ENCODE measurements at places on chromosomes 6 and 20.
A peak's percentile ranks its signal among the peaks of the same experiment; 100 is the strongest.

DNA sequence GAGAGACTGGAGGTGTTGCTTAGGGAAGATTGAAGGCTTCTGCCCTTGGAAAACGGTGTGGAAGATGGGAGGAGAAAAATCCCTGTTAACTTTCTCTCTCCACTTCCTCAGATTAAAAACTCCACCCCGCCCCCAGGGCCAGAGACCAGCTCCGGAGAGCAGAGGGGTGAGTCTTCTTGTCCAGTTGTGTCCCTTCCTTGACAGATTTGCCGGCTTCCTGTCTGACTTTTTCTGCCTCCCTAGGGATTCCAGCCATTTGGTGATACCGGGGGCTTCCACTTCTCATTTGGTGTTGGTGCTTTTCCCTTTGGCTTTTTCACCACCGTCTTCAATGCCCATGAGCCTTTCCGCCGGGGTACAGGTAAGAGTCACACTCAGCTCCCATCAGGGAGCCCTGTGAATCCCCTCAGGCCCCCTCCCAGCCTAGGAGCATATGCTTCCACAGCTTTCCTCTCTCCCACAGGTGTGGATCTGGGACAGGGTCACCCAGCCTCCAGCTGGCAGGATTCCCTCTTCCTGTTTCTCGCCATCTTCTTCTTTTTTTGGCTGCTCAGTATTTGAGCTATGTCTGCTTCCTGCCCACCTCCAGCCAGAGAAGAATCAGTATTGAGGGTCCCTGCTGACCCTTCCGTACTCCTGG, 1.7 kb downstream of the RNF5 start:
- no peak for DNase-seq

GRCh38 chr6:44470115-44470464, 82.6 kb downstream of the CDC5L start:
- no peak for DNase-seq

DNA sequence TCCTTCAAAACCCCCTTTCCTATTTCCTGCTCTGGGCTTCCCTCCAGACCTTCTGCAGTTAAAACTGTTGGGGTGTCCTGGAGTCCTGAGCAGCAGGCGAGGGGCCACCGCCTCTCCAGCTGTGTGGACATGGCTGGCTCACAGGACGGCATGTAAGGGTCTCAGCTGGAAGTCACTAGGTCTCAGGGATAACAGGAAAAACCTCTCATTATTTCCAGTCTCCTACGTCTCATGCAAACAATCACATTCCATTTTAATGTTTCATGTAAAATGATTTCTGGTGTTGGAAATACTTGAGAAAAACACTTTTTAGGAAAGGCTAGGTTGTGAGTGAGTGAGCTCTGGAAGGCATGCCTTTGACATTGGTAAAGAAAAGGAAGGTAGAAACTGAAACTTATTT, 158.7 kb downstream of the SCML4 start:
- no peak for DNase-seq

- no peak for DNase-seq
Observed at GRCh38 chr6:151514000-151514730, 20.3 kb downstream of the CCDC170 start.

- no peak for DNase-seq
Observed at GRCh38 chr6:12174878-12175277, 115.3 kb upstream of the EDN1 start.

DNA sequence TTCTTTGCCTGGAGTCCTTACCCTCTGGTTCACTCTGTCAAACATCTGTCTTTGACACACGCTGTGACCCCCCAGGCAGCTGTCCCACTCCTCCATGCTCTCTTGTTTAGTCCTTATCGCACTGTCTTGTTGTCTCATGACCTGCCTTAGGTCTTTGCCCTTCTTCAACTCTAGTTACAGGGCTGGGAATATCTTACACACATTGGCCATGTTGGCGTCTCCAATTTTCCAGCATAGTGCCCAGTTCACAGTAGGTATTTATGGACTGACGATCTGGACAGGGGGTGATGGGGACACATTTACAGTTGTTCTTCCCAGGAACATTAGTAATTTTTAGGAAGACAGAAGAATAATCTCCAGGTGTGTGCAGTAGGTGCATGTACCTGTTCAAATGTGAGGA, 129.7 kb upstream of the SLC22A16 start:
- DNase-seq, result no peak

- peak; percentile 89 for DNase-seq
Observed at GRCh38 chr6:27146706-27147505, 100.6 kb upstream of the PRSS16 start.

DNA sequence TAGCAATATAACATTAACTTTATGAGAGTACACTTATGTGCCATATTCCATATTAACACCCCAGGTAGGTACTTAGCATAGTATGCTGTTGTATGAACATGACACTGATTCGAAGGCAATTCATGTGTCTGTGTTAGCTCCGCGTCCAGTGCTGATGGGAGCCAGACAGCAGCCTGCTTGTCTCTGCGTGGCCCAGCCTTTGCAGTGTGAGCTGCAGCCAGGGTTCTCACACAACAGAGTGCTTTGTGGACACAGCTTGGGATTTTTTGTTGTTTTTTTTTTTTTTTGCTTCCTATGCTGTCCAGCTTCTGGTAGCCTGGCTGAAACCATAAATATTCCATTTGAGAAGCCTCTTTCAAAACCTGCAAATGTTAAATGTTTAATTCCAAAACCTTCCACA, 350.9 kb downstream of the SMOC2 start:
- no peak for DNase-seq

DNA sequence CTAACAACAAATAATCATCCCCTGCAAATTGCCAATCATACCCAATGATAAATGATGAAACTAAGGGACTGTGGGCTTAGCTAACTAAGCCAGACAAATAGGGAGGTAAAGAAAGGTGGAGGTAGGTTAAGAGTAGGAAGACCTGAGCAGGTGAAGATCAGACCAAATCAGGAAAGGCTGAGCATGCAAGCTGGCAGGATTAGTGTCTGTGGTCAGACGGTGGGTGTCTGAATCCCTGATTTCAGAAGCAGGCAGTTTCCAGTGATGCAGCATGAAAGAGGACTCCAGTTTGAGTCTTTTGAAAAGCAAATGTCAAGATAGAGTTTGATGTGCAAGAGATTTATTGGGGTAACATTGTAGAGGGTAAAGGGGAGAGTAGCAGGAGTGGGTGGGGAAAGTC, 181.4 kb upstream of the MYLIP start:
- DNase-seq, result no peak

- DNase-seq, result no peak
Observed at GRCh38 chr6:42400061-42400760, 51.5 kb downstream of the TRERF1 start.

DNA sequence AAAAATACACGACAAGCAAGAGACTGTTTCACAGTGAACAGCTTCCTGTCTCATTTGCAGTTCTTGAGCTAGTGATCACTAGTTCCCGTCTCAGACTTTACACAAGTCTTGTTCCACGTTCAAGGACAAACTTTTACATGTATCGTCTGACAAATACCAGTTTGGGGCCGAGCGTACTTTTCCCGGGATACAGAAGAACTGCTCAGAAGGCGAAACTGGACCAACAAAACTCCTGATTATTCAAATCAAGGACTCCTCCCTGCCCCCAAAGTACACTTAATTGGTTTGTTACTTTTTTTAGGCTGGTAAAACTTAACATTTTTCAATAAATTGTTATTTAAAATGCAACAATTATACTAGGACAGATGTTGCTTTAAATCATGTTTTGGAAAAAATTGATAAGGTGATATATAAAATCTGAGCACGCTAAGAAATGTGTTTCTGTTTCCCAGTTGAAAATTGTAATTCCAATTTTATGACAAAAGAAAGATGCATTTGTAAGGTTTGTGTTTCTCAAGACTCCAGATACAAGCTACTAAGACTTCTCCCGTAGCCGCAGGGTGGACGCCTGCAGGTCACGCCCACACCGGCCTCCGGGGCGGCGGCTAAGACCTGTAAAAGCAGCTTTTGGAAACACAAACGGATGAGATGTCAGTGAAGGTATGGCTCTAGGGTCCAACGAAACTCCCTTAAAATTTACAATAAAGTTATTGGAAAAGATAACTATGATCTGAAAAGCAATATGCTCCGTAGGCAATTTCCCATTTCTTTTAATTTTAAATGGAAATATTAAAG, 16.8 kb upstream of the TCFL5 start:
- no peak for DNase-seq

GRCh38 chr20:38152621-38153221, 12.3 kb downstream of the TGM2 start:
- no peak for DNase-seq

GRCh38 chr6:26172608-26172968, 85.4 kb downstream of the HFE start:
- no peak for DNase-seq

DNA sequence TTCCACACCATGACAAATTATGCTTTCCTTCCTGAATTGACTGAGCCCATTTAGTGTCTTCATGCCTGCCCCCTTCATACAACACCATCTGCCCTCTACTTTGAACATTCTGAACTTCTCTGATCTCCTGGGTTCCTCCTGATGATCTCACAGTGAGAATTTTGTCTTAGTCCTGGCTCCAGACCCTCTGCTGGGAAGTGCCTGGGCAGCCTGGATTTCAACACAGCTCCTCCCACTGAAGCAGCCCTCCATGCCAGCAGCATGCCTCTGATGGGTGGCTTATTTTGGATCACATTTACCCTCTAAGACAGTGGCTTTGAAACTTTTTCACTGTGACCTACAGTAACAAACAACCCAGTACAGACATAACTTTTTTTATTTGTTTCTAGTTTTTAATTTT, 41.5 kb downstream of the DSE start:
- DNase-seq, result no peak

- DNase-seq, result no peak
Observed at GRCh38 chr6:157821342-157822033, 1.6 kb upstream of the SNX9 start.

GRCh38 chr20:46261456-46262253, 46.6 kb downstream of the CDH22 start:
- no peak for DNase-seq

- DNase-seq, result no peak
Observed at GRCh38 chr6:2857580-2858337, 16.1 kb upstream of the SERPINB1 start.

DNA sequence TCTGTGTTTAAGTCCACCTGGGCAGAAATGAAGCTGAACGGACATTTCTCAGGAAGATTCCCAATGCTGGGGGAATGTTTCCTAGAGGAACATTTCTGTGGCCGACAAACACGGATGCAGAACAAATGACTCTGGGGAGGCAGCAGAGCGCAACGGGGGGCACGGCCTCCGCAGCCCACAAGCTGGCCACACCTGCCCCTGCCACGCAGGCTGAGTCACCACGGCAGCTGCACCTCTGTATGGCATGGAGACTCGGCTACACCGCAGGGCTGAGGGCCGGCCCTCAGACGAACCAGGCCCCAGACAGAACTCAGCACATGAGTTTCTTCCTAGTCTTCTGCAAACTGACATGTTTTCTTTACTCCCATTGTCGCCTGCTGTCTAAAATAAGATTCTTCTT, 10.0 kb upstream of the PRR18 start:
- DNase-seq, result no peak

DNA sequence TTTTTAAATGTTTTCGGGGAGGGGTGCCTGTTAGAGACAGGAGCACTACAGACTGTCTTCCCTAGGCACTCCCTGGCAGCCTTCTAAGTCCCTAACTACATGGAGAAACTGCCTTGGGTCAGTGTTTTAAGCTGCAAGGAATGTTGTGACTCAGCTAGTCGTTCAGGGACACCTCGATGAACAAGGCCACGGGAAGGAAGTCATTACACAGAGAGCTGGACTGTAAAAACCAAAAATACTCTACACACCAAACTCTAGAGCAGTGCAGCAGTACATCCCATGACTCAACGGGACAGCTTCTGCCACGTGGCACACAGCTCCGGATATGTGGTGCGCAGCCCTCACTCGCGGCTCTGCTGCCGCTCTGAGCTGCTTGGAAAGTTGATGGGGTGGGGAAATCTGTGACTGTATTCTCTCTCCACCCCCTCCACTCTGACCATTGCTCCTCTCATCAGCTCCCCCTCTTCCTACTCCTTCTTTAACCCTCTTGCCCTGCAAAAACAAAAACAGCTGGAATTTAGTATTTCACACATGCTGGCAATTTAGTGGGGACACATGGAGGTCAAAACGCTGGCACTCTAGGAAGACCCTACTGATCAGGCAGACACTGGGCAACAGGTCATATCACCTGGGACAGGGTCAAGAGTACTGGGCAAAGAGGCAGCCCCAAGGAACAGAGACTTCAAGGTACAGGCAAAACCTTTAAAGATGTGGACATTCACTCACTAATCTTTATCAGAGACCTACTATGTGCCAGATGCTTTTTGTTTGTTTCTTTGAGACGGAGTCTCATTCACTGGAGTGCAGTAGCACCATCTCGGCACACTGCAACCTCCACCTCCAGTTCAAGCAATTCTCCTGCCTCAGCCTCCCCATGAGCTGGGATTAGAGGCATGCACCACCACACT, 10.9 kb upstream of the LPIN3 start:
- no peak for DNase-seq

DNA sequence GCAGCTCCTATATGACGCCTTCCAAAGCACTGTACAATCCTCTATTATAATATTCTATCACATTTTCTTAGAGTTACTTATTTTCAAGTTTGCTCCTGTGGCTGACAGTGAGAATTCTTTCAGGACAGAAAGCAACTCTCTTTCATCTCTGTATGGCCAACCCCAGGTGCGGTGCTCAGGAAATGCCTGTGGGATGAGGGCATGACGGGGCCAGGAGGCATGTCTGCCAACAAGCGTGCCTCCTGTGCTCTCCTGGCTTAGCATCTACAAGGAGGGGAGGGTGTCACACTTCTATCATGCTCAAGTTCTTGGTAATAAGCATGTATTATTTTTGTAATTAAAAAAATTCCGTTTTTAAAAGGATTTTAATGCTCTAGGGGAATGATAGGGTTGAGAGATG, 11.4 kb downstream of the MRPL14 start:
- no peak for DNase-seq

- no peak for DNase-seq
Observed at GRCh38 chr6:42488129-42488528, 36.4 kb upstream of the TRERF1 start.

DNA sequence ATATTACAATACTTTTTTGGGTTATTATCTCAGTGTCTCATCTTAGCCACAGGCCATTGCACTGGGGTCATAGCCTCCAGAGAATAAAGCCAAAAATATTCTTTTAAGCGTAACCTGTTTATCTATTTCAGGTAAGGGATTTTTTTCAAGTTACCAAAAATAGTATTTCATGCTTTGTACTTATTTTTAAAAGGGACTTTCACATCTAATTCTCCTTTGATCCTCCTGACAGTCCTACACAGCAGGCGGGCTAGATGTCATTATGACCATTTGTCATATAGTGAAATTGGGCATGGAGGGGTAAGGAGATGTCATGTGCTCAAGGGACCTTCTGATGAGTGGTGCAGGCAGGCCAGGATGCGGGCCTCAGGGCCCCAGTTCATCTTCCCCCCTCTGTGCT, 68.9 kb downstream of the TBC1D7 start:
- DNase-seq, result no peak

DNA sequence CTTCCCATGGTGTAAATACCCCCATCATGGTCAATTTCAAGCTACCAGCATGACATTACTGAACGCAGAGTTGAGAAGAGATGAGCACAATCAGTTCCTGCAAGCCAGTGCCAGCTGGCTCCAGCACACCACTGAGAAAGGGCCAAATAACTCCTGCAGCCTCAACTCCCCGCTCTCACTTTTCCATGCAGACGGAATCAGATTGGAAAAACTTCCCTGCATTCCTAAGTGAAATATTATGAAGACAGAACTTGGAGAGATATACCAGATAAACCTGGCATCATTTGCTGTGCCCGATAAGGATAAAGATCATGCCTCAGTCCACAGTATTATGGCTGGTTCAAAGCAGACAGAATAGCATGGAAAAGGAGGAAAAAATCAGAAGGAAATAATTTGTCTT, 56.7 kb downstream of the FILIP1 start:
- no peak for DNase-seq
